ENCODE measurements at places on chromosomes 11 and 22.

- H3K36me3 ChIP-seq = peaks cover 2% of the 10 kb centered on the region
Measured at GRCh38 chr11:125036933-125037332, 26.2 kb upstream of the SLC37A2 start.

DNA sequence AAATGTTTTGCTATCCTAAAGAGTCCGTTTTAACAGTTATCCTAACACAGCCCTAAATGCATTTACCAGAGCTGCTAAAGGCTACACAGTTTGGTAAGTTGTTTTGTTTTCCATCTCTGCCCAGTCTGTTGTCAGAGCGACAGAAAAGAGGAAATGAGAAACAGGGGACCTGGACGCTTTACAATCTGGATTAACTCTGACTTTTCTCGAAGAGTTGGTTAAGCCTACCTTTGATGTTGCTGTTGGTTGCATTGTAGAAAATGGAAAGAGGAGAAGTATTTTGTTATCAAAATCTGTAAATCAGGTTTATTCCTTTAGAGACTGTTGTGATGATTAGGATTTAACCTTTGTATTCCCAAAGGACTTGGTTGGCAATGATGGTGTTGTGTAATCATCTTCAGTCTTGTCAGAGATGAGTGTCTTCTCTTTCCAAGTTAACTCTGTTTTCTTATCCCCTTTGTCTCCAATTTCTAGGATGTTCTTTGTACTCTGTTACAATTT lies 481 bp downstream of the ANGPTL5 start:
- peak overlapping the region; percentile 84 for H3K4me3 ChIP-seq
- peak overlapping the region; percentile 96 for H3K27ac ChIP-seq
- DNase-seq = peak; percentile 87
- no peaks in the 10 kb centered on the region for H3K27me3 ChIP-seq

DNA sequence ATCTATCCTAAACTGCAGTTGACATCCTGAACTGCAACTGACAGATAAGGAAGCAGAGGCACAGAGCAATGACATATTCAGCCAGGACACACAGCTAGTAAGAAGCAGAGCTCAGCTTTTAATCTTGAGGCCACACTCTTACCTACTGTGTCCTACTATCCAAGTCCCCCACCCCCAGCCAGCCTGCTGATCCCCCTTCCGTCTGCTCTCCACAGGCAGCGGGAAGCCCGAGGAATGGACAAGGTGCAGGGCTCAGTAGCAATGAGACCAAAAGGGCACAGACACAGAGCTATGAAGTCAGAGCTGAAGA lies 4.3 kb downstream of the POLR3H start:
- no peaks in the 10 kb centered on the region for H3K27me3 ChIP-seq
- H3K36me3 ChIP-seq = peaks cover 2% of the 10 kb centered on the region
- DNase-seq = no peak
- H3K4me1 ChIP-seq = peaks cover 24% of the 10 kb centered on the region
- no peak overlapping the region for H3K27ac ChIP-seq

DNA sequence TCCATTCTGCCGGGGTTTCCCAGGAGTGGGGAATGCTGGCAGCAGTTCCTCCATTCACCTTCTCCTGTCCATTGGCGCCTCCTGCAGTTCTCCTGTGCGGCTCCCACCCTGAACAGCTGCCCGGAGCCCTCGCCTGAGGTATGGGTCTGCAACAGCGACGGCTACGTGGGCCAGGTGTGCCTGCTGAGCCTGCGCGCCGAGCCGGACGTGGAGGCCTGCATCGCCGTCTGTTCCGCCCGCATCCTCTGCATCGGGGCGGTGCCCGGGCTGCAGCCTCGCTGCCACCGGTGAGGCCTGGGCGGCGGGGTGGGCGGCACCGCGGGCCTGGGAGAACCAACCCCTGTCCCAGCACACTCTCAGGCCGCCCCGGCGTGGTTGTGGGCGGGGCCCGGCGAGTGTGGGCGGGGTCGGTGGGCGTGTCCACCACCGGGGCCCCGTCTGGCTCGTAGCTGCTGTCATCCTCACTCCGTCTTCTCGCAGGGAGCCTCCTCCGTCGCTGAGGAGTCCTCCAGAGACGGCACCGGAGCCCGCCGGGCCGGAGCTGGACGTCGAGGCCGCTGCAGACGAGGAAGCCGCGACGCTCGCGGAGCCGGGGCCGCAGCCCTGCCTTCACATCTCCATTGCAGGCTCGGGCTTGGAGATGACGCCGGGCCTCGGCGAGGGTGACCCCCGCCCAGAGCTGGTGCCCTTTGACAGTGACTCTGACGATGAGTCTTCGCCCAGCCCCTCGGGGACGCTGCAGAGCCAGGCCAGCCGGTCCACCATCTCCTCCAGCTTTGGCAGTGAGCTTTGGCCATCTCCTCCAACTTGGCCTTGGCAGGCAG lies 14.0 kb upstream of the RELT start:
- DNase-seq = no peak
- H3K27me3 ChIP-seq = no peaks in the 10 kb centered on the region
- no peak overlapping the region for H3K27ac ChIP-seq

DNA sequence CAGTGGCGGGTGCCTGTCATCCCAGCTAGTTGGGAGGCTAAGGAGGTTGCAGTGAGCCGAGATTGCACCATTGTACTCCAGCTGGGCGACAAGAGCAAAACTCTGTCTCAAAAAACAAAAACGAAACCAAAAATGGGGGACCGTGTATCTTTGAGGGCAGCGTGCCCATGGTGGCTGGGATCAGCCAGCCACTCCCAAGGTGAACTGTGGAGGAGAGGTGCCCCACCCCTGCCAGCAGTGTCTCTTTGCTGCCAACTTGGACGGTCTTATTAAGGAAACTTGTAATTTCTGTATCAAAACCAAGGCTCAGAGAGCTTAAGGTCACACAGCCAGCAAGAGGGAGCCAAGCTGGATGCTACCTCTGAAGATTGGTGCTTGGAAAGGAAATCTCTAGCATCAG lies 147.7 kb downstream of the CACNA1I start:
- DNase-seq = no peak
- no peak overlapping the region for H3K4me3 ChIP-seq
- no peaks in the 10 kb centered on the region for H3K36me3 ChIP-seq
- no peaks in the 10 kb centered on the region for H3K4me1 ChIP-seq
- peaks cover 22% of the 10 kb centered on the region for H3K27me3 ChIP-seq

DNA sequence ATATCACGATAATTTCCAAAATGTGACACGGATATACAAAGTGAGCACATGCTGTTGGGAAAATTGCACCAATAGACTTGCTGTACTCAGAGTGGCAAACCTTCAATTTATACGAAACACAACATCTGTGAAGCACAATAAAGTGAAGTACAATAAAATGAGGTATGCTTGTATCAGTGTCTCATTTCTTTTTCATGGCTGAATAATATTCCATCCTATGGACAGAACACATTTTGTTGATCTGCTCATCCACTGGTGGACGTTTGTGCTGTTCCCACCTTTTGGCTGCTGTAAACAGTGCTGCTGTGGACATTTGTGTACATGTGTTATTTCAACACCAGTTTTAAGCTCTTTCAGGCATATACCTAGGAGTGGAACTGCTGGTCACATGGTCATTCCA lies 78.7 kb upstream of the CCND1 start:
- no peaks in the 10 kb centered on the region for H3K27me3 ChIP-seq
- no peak overlapping the region for H3K4me3 ChIP-seq
- DNase-seq = no peak
- no peaks in the 10 kb centered on the region for H3K4me1 ChIP-seq
- H3K36me3 ChIP-seq = no peaks in the 10 kb centered on the region

GRCh38 chr11:7514099-7514591 lies 346 bp downstream of the PPFIBP2 start:
- H3K36me3 ChIP-seq = no peaks in the 10 kb centered on the region
- peak; percentile 24 for DNase-seq
- H3K4me1 ChIP-seq = peaks cover 31% of the 10 kb centered on the region

- peak overlapping the region; percentile 37 for H3K4me3 ChIP-seq
- peaks cover 31% of the 10 kb centered on the region for H3K4me1 ChIP-seq
- H3K36me3 ChIP-seq = no peaks in the 10 kb centered on the region
- peak; percentile 93 for DNase-seq
Measured at GRCh38 chr22:25492841-25493734, 71.4 kb upstream of the GRK3 start.

DNA sequence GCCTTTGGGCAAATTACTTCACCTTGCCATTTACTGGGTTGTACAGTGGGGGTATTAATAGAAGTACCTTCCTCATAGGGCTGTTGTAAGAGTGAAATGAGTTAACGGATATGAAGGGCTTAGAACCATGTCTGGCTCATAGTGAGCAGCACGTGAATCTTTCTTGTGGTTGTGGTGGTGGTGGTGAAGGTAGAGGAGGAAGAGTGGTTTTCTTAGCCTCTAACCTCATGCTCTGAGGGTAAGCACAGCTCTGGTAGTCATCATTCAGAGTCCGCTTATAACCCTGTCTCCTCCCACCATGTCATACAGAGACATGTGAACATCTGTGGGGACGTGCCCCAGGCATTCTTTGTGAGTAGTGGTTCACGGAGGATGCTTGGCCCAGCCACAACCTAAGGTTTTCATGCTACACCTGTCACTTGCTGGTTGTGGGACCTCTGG lies 43.6 kb downstream of the TEAD1 start:
- H3K36me3 ChIP-seq = no peaks in the 10 kb centered on the region
- H3K27me3 ChIP-seq = peaks cover 11% of the 10 kb centered on the region
- H3K4me1 ChIP-seq = no peaks in the 10 kb centered on the region
- H3K4me3 ChIP-seq = no peak overlapping the region
- no peak overlapping the region for H3K27ac ChIP-seq

GRCh38 chr11:69674267-69674885 lies 777 bp downstream of the LTO1 start:
- H3K27ac ChIP-seq = peak overlapping the region; percentile 75
- peaks cover 4% of the 10 kb centered on the region for H3K4me1 ChIP-seq
- H3K4me3 ChIP-seq = peak overlapping the region; percentile 85
- DNase-seq = no peak
- H3K36me3 ChIP-seq = peaks cover 2% of the 10 kb centered on the region
- H3K27me3 ChIP-seq = no peaks in the 10 kb centered on the region

Measured in common myeloid progenitor, CD34-positive (primary cell).